ENCODE measurements at places on chromosomes 5 and 9.

DNA sequence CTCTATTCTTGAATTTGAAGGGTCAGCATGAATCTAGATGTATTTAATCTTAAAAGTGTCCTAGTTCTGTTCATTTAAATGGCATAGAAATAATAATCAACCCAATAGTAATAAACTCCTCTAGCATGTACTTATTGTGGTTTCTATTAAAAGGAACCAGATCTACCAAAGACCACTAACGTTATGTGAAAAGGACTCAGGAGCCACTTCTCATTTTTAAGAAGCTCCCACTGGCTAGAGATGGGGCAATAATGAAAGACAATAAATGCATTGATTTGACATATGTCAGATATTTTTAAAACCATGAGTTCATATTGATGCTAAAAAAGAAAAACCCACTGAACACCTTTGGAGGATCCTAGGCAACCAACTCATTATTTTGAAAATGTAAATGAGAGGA, 191.9 kb downstream of the ATP10B start:
- DNase-seq, result no peak

- DNase-seq, result no peak
These were observed 64.7 kb downstream of the IPPK start for GRCh38 chr9:92605224-92605623.

- no peak for DNase-seq
These were observed 353 bp upstream of the PAX5 start for GRCh38 chr9:37034305-37034937.

DNA sequence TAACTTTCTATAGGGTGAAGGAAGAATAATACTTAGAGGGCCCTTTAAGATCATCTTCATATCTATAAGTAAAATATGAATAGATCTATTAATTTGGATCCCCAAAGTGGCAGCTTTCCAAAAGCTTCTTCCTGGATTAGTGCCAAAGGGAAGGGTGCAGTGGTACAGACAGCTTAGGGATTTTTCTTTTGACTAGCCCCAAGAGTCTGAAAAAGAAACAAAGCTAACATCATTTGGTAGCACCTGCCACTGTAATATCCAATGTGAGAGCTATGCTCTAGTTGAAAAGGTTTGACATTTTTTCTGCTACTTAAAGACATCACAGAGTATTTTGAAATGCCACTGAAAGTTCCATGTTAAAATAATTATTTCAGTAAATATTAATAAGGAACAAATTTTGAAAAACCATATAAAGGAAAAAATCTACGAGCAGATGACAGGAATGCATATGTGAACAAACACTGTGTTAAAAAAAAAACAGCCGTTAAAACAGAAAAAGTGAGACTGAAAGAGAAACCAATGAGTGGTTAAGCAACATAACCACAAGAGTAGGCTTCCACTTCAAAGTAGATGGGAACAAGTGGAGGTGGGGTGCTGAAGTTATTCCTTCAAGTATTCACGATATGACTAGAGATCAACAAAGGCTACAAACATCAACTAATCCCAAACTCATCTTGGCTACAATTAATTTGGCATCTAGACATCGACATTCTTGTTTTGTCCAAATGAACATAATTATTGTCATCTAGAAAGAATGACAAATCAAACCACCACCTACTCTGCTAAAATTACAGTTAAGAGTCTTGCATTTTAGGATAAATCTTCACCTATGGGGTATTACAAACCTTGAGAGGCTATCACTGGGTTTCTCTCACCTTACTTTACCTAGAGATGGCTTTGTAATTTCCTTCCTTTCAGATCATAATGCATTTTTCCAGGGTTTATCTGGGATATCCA, 137.5 kb downstream of the CPLANE1 start:
- DNase-seq, result no peak

DNA sequence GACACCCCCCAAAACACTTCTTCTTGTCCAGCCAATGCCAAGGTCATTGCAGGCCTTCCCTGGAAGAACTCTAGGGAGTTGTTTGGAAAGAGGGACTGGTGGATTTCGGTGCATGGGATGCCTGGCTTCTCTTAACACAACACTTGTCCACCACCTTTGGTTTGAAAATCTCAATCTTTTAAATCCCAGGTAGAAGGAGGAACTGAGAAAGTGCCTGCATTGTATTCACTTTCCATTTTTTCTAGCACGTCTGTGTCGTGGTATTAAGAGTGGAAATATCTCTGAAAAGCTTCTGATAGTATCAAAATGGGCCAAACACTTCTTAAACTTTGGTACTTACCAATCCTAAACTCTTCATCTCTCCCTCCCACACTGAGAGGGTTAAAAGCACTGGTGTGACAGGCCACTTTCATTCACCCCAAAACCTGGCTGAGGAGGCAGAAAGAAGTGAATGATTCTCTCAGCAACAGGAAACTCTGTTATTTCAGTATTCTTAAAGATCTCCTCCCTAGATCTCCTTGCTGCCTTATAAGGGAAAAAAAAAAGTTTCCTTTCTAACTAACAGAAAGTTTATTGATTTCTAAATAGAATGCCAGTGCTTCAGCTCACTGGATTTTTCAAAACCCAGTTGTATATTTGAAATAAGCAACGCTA, 3.9 kb upstream of the NFIB start:
- DNase-seq, result no peak

DNA sequence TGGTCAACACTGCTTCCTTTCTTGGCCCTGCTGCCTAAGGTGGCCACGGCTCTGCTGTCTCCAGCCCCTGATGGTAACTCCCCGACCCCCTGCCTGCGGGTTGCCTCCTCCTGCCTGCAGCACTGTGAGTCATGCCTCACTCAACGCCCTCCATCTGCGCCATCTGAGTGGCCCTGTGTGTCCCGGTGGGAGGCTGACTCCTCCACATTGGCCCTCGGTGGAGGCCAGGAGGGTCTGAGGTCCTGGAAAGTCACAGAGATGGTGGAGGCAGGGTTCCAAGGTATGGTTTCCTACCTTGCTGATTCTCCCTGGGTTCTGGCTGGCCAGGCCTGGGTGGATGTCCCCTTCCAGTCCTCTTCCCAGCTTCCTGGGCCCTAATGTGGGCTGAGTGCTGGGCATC, 64.5 kb upstream of the ADAMTS2 start:
- DNase-seq, result no peak
